ENCODE measurements at places on chromosomes 11 and 22. TPM values are rescaled to one million over a fixed set of nuclear protein-coding genes. Genes with fewer than 3 reads are reported as not detected.
A peak's percentile ranks its signal among the peaks of the same experiment; 100 is the strongest.

The TSSK2 gene
- not detected for total RNA-seq

The ANO1 gene
- total RNA-seq: 0.97 TPM

The C11orf21 gene
- total RNA-seq: not detected

The PHOX2A gene
- total RNA-seq: not detected

The DEUP1 gene
- total RNA-seq: not detected

The PDHX gene
- total RNA-seq: 28.1 TPM

The PLEKHB1 gene
- not detected for total RNA-seq

DNA sequence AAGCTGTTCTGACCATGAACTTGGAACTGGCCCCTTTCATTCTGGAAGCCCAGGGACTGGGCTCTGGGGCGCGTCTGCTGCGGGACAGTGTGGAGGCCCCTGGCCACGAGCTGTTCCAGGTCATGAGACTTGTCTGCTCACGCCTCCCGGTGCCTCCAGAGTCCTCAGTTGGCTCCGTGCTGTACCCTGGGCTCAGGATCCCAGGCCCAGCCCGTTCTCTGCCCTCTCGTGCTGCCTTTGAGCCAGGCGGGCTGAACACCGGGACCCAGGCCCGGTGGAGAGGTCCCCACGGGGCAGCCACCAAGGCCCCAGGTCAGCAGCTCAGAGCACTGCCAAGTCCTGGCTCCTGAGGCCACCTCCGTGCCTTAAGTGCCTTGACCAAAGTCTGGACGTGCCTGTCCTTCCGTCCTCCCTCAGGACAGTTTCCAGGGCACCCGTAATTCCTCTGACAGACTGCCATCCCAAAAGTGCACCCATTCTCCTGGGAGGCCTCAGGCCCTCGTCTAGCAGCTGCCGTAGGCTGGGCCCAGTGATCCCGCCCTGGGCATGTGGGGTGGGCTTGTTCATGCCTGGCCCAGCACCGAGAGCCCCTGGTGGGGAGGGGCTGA is 36.3 kb upstream of the PPARA start:
- H3K4me3 ChIP-seq: no peak overlapping the region
- H3K36me3 ChIP-seq: peaks cover 15% of the 10 kb centered on the region
- H3K27me3 ChIP-seq: no peaks in the 10 kb centered on the region
- peaks cover 16% of the 10 kb centered on the region for H3K4me1 ChIP-seq

DNA sequence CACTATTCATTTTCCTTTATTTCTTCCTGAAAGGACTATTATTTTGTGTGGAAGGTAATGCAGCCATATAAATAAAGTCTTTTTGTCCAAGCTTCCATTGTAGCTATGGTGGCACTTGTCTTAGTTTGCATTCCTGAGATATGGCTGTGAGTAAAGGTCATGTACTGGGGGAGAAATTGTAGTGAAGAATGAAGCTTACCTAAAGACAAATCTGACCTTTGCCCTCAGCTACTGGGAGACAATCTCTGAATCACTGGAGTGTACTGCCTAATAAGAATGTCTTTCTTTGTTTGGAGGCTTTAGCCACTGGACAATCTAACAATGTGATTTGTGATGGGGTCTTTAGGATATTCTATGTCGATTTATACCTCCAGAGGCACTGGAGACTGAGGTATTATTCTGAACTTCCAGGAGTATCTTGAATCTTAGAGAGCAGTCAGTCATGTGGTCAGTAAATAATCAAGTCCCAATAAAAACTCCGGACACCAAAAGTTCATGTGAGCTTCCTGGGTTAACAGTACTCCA is 39.7 kb upstream of the OR5AK2 start:
- no peak overlapping the region for H3K4me3 ChIP-seq

- H3K4me1 ChIP-seq: no peaks in the 10 kb centered on the region
- no peak overlapping the region for H3K27ac ChIP-seq
- DNase-seq: peak; percentile 55
- no peaks in the 10 kb centered on the region for H3K36me3 ChIP-seq
- H3K27me3 ChIP-seq: peaks cover 67% of the 10 kb centered on the region
These were observed 2.0 kb downstream of the FAT3 start for GRCh38 chr11:92226331-92227229.

DNA sequence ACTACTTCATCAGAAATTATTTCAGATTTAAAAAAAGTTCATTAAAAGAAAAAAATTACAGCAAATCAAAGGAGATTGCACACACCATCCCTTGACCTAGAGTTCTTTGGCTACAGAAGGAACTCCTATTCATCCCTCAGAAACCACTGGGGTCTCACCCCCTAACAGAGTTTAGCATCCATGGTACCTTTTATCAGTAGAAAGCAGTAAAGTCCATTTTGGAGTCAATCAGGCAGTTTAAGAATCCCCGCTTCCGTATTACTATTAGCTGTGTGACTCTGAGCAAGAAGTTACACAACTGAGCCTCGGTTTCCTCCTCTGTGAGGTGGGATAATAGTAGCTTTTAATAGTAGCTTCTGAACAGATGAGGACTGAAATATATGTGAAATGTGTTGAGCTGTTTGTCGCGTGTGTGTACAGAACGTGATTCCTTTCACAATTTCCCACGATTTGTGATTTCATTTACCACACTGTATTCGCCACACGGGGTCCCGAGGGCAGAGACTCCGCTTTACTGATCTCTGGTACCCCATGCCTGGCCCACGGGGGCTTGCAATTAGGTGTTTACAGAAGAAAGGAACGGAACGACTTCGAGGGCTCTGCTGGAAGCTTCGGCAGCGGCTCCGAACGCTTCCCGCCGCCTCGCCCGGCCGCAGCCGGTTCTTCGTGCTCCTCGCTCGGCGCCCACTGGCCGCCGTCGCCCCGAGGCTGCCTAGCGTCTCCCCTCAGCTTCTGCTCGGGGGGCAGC is 72.5 kb upstream of the ZBED5 start:
- peak overlapping the region; percentile 88 for H3K27ac ChIP-seq
- no peaks in the 10 kb centered on the region for H3K27me3 ChIP-seq
- peak overlapping the region; percentile 74 for H3K4me3 ChIP-seq
- no peaks in the 10 kb centered on the region for H3K36me3 ChIP-seq

DNA sequence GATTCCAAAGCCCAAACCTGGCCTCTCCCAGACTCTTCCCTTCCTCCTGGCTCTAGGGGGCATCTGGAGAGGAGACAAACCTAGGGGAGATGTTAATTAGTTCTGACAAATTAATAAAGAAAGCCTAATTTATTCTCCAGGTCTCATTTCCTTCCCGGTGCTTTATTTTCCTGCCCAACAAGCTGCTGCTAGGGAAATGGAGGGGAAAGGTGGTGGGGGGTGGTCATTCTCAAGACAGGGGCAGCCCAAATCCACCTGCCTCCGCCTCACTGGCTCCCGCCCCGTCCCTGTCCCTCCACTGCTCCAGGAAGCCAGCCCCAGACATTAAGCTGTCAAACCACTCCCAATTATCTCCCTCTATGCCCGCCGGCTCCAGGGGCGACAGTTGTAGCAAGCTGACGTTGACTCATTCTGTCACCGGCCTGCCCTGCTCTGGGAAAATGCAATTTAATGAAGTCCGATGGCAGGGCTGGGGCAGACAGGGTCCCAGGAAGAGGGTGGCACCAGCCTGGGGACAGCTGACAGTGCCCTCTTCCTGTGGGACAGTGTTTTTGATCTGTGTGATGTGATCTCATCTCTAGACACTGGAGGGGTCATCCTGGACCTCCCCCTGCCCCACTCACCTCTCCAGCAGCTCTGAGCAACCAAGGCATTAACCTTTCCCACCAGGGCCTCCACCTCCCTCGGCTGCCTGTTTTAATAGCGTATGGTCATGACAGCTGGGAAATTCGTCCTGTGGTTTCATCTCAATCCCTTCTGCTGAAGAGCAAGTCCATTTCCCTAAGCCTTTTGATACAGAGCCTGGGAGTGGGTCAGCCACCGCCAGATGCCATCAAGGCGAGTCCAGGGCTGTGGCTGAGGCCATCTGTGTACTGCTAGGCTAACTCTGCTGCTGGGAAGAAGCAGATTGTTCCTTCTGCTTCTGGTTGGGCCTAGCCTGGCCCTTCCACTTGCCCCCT is 27.1 kb downstream of the NECTIN1 start:
- H3K27ac ChIP-seq: no peak overlapping the region
- H3K4me3 ChIP-seq: no peak overlapping the region
- H3K27me3 ChIP-seq: no peaks in the 10 kb centered on the region
- DNase-seq: no peak

GRCh38 chr11:272195-272930 is 5.8 kb upstream of the NLRP6 start:
- H3K4me3 ChIP-seq: no peak overlapping the region
- no peaks in the 10 kb centered on the region for H3K4me1 ChIP-seq
- no peak for DNase-seq
- H3K27me3 ChIP-seq: peaks cover 12% of the 10 kb centered on the region
- H3K36me3 ChIP-seq: no peaks in the 10 kb centered on the region
- H3K27ac ChIP-seq: no peak overlapping the region

GRCh38 chr11:12007230-12007593 is 1.2 kb downstream of the DKK3 start:
- no peak for DNase-seq
- no peaks in the 10 kb centered on the region for H3K36me3 ChIP-seq
- H3K4me3 ChIP-seq: no peak overlapping the region

DNA sequence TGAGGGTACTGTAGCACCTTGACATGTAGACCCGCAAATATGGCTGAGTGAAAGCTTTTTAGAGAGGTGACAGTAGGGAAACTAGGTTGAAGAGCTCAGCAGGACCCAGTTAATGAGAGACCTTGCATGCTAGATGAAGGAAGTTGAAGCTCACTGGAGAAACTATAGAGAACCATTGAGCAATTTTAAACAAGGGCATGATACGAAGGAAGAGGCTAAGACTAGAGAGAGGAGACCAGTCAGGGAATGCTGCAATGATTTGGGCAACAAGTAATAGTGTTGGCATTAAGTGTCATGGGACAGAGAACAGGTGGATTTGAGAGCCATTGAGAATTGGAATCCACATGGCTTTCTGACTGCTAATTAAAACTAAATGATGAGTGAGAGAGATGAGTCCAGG is 4.1 kb downstream of the OLFML1 start:
- DNase-seq: peak; percentile 10
- no peaks in the 10 kb centered on the region for H3K36me3 ChIP-seq
- H3K27me3 ChIP-seq: no peaks in the 10 kb centered on the region
- H3K4me3 ChIP-seq: no peak overlapping the region
- peaks cover 36% of the 10 kb centered on the region for H3K4me1 ChIP-seq

DNA sequence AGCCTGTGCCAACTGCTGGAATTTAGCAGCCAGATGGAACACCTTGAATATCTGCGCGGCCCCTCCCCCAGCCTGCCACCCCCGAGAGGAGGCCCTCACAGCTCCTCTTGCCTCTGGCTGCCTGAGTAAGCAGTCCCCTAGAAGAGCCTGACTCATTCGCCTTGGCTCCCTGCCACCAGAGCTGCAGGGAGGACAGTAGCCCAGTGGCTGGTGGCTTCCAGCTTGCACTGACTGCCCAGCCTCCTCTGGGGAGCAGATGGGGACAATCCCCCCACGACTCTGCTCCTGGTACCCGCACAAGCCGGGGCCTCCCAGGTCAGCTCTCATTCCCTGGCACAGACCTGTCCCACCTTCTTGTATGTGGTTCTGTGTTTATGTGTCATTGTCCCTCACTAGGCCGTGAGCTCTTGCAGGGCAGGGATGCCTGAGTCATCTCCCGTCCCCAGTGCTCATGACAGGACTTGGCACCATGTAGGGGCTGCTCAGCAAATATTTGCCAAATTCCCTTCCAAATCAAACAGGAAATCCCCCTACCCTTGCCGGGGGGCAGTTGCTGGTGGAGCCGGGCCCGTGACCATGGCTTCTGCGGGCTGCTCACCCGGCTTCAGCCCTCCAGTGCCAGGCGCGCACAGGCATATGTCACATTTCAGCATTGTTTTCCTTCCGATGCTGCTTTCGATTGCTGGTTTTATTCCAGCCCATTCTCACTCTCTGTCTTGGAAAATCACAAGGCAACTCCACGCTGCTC is 43.6 kb downstream of the CACNG2 start:
- H3K27me3 ChIP-seq: peaks cover 34% of the 10 kb centered on the region
- H3K27ac ChIP-seq: no peak overlapping the region
- peaks cover 21% of the 10 kb centered on the region for H3K4me1 ChIP-seq
- no peaks in the 10 kb centered on the region for H3K36me3 ChIP-seq
- peak; percentile 96 for DNase-seq
- peak overlapping the region; percentile 33 for H3K4me3 ChIP-seq

- peak overlapping the region; percentile 97 for H3K4me3 ChIP-seq
- peak overlapping the region; percentile 39 for H3K27ac ChIP-seq
- peak; percentile 92 for DNase-seq
- H3K36me3 ChIP-seq: no peaks in the 10 kb centered on the region
- no peaks in the 10 kb centered on the region for H3K27me3 ChIP-seq
These were observed 11.5 kb downstream of the YPEL4 start for GRCh38 chr11:57638005-57638781.

GRCh38 chr11:124115782-124116616 is 749 bp downstream of the VWA5A start:
- DNase-seq: no peak
- no peak overlapping the region for H3K27ac ChIP-seq
- H3K4me1 ChIP-seq: peaks cover 15% of the 10 kb centered on the region
- H3K4me3 ChIP-seq: peak overlapping the region; percentile 80
- H3K27me3 ChIP-seq: no peaks in the 10 kb centered on the region

DNA sequence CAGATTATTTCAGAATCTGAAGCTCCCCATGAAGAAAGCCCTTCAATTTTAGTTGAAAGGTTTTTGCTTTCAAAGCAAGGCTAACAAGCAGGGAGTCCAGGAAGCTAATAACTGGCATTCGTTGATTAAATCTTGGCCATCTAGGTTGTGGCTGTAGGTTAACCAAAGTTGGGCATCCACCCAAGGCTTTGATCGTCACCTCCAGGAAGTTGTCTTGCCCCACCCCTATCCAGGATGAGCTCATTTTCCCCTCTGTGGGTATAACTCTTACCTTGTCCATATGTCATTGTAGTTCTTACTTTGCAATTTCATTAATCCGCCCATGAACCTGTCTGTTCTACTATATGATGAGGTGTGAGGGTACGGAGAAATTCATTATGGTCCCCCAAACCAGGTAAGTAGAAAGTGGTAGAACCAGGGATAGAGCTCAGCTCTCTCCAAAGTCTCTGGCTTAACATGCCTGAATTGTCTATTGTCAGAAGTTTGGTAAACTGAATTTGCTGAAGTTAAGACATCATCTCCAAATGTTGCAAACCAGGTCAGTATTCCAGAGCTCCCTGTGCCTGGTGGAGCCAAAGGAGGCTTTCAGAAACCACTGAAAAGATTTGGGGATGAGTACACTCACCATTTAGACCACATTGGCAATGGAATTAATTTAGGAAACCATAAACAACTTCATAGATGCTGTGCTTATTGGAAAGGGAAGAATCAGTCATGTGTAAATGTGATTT is 97.1 kb downstream of the CD44 start:
- H3K4me1 ChIP-seq: peaks cover 19% of the 10 kb centered on the region
- peak overlapping the region; percentile 51 for H3K27ac ChIP-seq
- H3K36me3 ChIP-seq: peaks cover 17% of the 10 kb centered on the region
- peak; percentile 49 for DNase-seq
- no peaks in the 10 kb centered on the region for H3K27me3 ChIP-seq

DNA sequence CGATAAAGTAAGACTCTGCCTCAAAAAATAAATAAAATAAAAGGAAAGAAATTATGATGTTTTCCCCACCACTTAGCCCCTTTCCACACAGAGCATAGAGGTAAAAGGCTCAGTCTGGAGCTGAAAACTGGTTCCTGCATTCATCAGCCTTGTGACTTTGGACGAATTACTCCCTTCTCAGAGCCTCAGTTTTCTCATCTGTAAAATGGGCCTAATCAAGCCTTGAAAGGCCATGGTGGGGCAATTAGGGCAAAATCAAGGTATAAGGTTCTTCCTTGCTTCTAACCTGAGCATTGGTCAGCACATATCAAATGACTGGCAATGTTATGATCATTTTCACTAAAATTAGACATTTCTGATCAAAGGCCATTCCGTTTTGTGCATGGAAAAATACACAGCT is 417.7 kb downstream of the MN1 start:
- peaks cover 16% of the 10 kb centered on the region for H3K27me3 ChIP-seq
- no peak overlapping the region for H3K27ac ChIP-seq
- H3K36me3 ChIP-seq: no peaks in the 10 kb centered on the region
- no peak for DNase-seq
- H3K4me1 ChIP-seq: no peaks in the 10 kb centered on the region
